IPS DF 19.7 (cell line): ENCODE measurements at places on chromosomes 2 and 18.

DNA sequence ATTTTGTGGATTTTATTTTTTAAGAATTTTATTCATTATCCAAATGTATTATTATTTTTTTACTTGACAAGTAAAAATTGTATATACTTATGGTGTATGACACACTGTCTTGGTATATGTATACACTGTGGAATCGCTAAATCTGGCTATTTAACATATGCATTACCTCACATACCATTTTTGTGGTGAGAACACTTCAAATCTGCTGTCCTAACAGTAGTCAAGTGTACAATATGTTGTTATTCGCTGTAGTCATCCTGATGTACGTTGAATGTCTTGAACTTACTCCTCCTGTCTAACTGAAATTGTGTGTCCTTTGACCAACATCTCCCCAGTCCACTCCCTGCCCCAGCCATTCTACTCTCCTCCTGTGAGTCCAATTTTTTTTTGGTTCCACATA, 153.2 kb upstream of the PTPRM start:
- no peak for DNase-seq

- DNase-seq = no peak
These were observed 35.9 kb downstream of the FHOD3 start for GRCh38 chr18:36333414-36333813.

DNA sequence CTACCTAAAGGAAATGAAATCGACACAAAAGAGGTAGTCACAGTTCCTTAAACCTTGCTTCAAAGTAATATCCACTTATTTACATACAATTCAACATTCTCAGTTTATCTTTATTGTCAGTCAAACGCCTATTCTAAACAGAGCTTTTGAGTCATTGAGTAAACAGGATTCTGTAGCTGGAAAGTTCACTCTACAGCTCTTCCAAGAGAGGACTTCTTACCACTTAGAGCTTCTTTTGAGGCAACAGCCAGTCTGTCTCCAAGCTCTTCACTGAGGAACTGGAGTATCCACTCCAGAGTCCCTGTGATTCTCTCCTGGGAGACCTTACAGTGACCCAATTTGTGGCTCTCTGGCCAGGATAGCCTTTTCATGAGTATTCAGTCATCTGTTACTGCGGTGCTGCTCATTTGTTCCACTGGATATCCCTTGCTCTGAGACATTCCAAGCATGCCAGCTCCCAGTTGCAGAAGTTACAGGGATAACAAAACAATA, 210.9 kb upstream of the OSR1 start:
- DNase-seq = no peak

DNA sequence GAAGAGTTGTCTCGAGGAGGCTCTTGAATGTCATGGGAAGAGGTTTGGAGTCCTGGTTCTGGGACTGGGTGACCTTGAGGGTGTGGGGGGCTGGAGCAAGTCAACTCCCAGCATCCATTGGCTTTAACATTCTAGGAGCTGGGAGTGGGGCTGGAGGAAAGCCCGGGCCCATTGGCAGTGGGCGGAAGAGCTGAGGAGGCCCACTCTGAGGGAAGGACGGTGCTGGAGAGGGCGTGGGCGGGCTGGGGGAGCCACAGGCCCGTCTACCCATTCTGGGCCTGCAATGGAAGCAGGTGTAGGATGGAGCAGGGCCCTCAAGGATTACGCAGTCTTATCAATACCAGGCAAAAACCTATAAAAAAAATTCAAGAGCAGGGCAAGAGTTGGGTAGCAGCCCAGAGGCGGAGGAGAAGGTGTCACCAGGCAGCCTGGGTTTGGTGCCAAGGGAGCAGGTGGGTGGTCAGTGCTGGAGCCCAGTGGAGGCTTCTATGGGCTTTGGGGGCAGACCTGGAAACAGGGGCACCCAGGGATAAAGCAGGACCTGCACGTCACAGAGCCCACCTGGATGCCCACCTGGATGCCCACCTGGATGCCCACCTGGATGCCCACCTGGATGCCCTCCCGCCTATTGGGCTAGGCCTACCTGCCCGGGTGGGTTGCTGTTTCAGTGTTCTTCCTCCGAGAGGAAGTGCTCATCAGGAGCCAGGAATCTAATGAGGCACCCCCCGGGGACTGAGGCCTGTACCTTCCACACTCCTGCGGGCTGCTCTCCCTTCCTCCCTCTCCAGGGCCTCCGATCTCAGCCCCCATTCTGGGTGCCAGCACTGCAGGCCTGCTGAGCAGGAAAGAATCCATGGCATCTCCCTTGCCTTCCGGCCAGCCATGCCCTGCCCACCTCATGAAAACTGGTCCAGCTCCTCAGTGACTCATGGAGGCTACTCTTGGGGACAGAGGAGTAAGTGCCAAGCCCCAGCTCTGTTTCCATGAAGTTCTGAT, 71.3 kb downstream of the CTIF start:
- DNase-seq = no peak

DNA sequence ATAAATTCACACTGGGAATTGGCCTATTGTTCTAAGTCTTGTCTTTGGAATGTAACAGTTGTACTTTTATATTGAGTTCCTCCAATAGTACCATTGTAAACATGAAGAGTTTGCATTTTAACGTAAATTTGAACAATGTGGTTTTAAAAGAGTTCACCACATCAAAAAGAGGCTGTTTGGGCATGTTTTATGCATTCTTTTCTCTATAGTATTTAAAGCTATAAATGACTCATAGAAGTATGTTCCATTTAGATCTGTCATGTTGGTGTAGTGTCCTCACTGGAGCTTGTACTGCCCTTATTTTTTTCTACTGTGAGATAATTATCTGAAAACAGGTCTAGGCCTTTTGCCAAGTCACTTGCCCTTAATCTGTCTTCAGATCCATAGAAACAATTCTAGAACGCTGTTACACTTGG, 141.9 kb downstream of the RHBDD1 start:
- DNase-seq = no peak
